Activated naive CD4-positive, alpha-beta T cell treated with anti-CD3 and anti-CD28 coated beads for 36 hours (primary cell): ENCODE measurements at places on chromosomes 12 and 14. TPM values are rescaled to one million over a fixed set of nuclear protein-coding genes. Genes with fewer than 3 reads are reported as not detected.

Gene PTHLH
- total RNA-seq = not detected

Gene SERPINA3
- total RNA-seq = not detected

Gene INSM2
- not detected for total RNA-seq

Gene BMP4
- total RNA-seq = not detected

Gene COCH
- 1.3 TPM for total RNA-seq
